ENCODE measurements at places on chromosomes 11 and 22.

GRCh38 chr11:101096036-101096704, 33.4 kb downstream of the PGR start:
- H3K27ac ChIP-seq: no peak overlapping the region
- DNase-seq: no peak
- no peak overlapping the region for H3K4me3 ChIP-seq
- H3K27me3 ChIP-seq: no peaks in the 10 kb centered on the region

- H3K4me1 ChIP-seq: no peaks in the 10 kb centered on the region
- DNase-seq: no peak
- H3K36me3 ChIP-seq: peaks cover 2% of the 10 kb centered on the region
- no peak overlapping the region for H3K4me3 ChIP-seq
- no peaks in the 10 kb centered on the region for H3K27me3 ChIP-seq
Observed at GRCh38 chr11:118645066-118645715, 34.3 kb downstream of the TREH start.

DNA sequence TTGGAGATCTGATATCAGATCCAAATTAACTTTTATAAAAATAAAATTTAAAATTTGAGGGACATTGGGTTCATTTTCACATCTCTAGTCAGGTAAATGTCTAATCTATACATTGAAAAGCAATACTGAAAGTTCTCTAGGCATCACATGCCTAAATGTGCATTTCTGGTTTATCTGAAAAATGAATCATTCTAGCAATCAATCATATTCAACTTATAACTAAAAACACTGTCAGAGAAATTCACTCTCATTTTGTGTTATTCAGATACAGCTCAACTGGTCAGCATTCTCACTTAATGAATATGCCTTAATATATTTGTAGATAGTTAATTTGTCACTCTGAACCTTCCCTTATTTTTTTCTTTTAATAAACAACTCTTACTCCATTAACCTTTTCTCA, 243.2 kb downstream of the CASP12 start:
- DNase-seq: no peak
- peaks cover 5% of the 10 kb centered on the region for H3K36me3 ChIP-seq
- no peak overlapping the region for H3K4me3 ChIP-seq

- no peaks in the 10 kb centered on the region for H3K36me3 ChIP-seq
- no peaks in the 10 kb centered on the region for H3K27me3 ChIP-seq
- H3K4me3 ChIP-seq: no peak overlapping the region
- no peak overlapping the region for H3K27ac ChIP-seq
- no peak for DNase-seq
Observed at GRCh38 chr11:16402654-16403447, 46.5 kb upstream of the SOX6 start.

DNA sequence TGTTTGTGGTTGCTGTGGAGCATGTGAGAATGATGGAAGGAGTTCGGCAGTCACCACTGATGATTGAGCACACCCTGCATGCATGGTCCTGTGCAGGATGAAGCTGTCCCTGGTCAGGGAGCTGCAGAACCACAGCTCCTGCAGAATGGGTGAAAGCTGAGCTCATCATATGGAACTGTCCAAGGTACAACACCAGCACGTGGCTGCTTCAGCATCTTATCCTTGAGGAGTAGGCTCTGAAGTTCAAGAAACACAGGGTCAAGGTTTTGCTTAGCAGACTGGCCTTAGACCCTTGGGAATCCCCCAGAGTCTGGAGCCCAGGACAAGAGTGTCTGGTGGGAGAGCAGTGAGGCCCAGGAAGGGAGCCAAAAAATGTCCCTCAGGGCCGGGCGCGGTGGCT, 182.4 kb upstream of the LARGE1 start:
- no peaks in the 10 kb centered on the region for H3K36me3 ChIP-seq
- DNase-seq: no peak
- H3K27ac ChIP-seq: no peak overlapping the region
- H3K27me3 ChIP-seq: peaks cover 8% of the 10 kb centered on the region
- no peak overlapping the region for H3K4me3 ChIP-seq

- no peak for DNase-seq
- no peak overlapping the region for H3K4me3 ChIP-seq
- no peak overlapping the region for H3K27ac ChIP-seq
- H3K36me3 ChIP-seq: no peaks in the 10 kb centered on the region
- peaks cover 6% of the 10 kb centered on the region for H3K27me3 ChIP-seq
Observed at GRCh38 chr11:130761560-130762220, 154.6 kb downstream of the SNX19 start.

- peaks cover 27% of the 10 kb centered on the region for H3K4me1 ChIP-seq
- no peak for DNase-seq
- no peak overlapping the region for H3K27ac ChIP-seq
Observed at GRCh38 chr22:20106849-20107237, 9.1 kb upstream of the RANBP1 start.

- H3K4me3 ChIP-seq: no peak overlapping the region
- H3K27ac ChIP-seq: no peak overlapping the region
- H3K36me3 ChIP-seq: no peaks in the 10 kb centered on the region
- H3K27me3 ChIP-seq: no peaks in the 10 kb centered on the region
- peaks cover 11% of the 10 kb centered on the region for H3K4me1 ChIP-seq
Observed at GRCh38 chr11:76296731-76297542, 84.0 kb downstream of the THAP12 start.

DNA sequence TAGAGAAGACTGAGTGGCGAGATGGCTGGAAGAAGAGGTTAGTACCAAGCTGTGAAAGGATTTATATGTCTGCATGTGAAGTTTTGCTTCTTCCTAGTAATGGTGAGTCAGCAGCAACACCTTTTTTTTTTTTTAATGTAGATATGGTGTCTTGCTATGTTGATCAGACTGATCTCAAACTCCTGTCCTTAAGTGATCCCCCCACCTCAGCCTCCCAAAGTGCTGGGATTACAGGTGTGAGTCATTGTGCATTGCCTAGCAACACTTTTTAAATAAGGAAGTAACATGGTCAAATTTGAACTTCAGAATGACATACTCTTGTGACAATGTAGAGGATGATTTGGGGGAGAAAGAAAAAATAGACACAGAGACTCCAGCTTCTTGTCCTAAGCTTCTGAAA, 6.5 kb upstream of the CSTPP1 start:
- H3K27ac ChIP-seq: no peak overlapping the region
- DNase-seq: no peak
- no peaks in the 10 kb centered on the region for H3K36me3 ChIP-seq
- H3K4me1 ChIP-seq: peaks cover 5% of the 10 kb centered on the region

DNA sequence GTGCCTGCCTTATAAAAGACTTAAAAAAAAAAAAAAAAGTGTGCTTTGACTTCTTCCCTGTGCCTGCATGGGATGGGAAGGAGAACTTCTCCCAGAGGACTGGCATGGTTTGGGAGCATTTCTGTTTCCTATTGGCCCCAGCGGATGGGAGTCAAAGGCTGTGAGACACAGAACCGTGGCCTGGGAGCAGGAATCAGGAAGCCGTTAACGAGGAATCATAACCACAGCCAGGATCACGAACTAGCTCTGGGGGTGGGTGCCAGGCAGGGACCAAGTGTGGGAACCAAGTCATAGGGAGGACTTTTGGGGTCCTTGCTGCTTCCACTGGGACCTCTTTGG, 526 bp downstream of the C1QTNF6 start:
- no peak overlapping the region for H3K4me3 ChIP-seq
- H3K27me3 ChIP-seq: no peaks in the 10 kb centered on the region
- no peak for DNase-seq
- H3K27ac ChIP-seq: no peak overlapping the region
- peaks cover 1% of the 10 kb centered on the region for H3K36me3 ChIP-seq

GRCh38 chr22:34834059-34834458, 231.9 kb upstream of the ISX start:
- H3K4me1 ChIP-seq: no peaks in the 10 kb centered on the region
- no peaks in the 10 kb centered on the region for H3K36me3 ChIP-seq
- H3K27me3 ChIP-seq: peaks cover 22% of the 10 kb centered on the region
- no peak for DNase-seq
- H3K4me3 ChIP-seq: no peak overlapping the region

DNA sequence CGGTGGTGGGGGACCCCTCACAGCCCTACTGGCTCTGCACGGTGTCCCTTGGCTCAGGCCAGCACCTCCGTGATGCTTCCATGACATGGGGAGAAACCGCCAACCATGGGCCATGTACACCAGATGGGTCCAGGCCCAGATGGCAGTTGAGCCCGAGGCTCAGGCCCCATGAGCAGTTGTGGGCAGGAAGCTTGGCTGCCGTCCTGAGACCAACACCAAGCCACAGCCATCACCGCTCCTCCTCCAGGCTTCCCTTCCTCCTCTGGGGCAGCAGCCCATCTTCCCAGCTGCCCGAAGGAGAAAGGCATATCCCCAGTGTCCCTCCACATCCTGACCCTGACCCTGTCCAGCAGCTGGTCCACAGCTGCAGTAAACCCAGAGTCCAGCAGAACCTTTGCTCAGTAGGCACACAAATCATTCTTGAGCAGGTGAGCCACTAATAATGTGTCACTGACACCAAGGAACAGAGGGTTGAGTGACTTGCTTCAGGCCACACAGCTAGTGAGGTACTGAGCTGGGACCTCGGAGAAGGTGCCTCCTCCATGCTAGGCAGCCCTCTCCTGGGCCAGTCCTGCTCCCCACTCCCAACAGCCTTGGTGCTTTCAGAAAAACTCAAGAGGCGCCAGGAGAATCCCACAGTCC, 204.9 kb downstream of the CTTN start:
- no peak for DNase-seq
- H3K36me3 ChIP-seq: no peaks in the 10 kb centered on the region
- no peaks in the 10 kb centered on the region for H3K27me3 ChIP-seq
- no peak overlapping the region for H3K4me3 ChIP-seq

DNA sequence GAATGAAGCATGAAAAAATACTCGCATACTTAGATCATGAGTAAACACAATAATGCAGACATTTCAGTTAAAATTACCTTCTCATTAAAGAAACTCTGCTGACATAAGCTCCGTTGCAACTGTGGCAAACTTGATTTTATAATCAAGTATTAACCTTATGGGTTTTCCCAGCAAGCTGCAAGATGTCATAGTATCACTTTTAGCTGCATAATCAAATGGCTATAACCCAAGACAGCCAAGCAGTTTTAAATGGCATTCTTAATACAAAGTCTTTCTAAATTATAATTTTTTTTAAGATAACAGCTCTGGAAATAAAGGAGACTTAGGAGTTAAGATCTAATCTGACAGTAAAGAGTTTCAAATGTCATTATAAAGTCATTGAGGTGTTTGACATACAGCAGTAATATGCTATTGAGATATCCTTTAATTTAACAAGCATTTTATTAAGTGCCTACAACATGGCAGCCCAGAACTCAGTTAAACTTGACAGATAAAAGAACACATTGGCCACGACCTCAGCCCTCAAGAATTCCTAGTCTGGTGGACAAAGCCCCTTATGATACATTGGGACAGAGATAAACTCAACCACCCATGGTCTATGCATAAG, 163.1 kb upstream of the FAT3 start:
- no peak overlapping the region for H3K4me3 ChIP-seq
- H3K4me1 ChIP-seq: no peaks in the 10 kb centered on the region
- no peak overlapping the region for H3K27ac ChIP-seq
- DNase-seq: no peak

DNA sequence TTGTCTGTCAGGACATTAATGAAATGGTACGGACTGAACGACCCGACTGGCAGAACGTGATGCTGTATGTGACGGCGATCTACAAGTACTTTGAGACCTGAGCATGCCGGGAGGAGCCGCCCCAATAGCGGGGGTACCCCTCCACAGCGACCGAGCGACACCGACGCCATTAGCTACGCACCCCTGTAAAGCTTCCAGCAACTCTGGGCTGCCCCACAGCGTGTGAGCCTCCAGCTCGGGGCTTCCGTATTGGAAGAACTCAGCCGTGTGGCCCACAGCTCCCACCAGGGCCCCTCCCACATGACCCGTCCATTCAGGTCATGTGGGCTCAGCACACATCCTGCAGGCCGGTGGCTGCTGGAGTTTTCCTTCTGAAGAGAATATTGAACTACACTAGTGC, 12.9 kb upstream of the ADORA2A start:
- H3K27me3 ChIP-seq: no peaks in the 10 kb centered on the region
- no peak overlapping the region for H3K4me3 ChIP-seq
- H3K27ac ChIP-seq: no peak overlapping the region
- DNase-seq: no peak
- peaks cover 2% of the 10 kb centered on the region for H3K36me3 ChIP-seq

DNA sequence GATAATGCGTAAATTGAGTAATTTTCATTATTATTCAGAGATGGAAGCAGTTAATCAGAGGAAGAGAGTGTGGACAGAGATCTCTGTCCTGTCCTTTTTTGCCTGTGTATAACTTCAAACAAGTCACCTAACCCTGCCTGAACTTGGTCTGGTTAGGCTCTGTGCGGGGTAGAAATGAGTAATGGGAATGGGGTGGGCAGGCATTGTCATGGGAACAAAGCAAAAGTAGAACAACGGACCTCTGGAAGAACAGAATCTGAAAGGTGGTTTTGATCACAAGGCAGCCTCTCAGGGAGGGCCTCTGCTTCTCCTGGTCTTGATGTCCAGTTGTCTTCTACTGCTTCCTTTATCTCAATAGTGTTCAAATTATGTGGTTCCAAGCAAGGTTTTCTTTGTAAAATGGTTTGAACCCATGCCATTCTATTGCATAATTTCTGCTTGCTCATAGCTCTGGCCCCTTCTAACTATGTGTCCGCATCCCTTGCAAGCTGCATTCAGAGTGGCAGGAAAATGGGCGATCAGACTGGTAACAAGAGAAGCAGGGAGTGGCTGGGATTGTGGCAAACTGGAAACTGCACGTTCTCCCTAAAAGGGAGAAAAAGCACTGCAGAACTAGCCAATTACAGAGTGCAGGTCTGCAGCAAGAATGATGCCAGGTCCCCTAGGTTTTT, 76.1 kb downstream of the PRR5L start:
- no peak overlapping the region for H3K27ac ChIP-seq
- peaks cover 18% of the 10 kb centered on the region for H3K4me1 ChIP-seq
- no peak overlapping the region for H3K4me3 ChIP-seq

GRCh38 chr22:24474649-24475255, 20.4 kb upstream of the UPB1 start:
- no peaks in the 10 kb centered on the region for H3K36me3 ChIP-seq
- no peaks in the 10 kb centered on the region for H3K27me3 ChIP-seq
- H3K4me3 ChIP-seq: no peak overlapping the region
- H3K27ac ChIP-seq: no peak overlapping the region
- DNase-seq: no peak

GRCh38 chr11:64624883-64625481, 34.0 kb downstream of the SLC22A12 start:
- H3K4me1 ChIP-seq: no peaks in the 10 kb centered on the region
- no peak for DNase-seq
- H3K36me3 ChIP-seq: no peaks in the 10 kb centered on the region
